ENCODE measurements at places on chromosomes 4 and X. TPM values are rescaled to one million over a fixed set of nuclear protein-coding genes. Genes with fewer than 3 reads are reported as not detected.

Gene GSPT2
- total RNA-seq = 9.3 TPM

Gene SAGE1
- total RNA-seq = not detected

Gene SPP1
- 0.29 TPM for total RNA-seq

Gene NSUN7
- not detected for total RNA-seq

Gene HELT
- total RNA-seq = not detected

Gene CENPVL1
- total RNA-seq = not detected

Gene FATE1
- not detected for total RNA-seq

Gene MTMR1
- 23.1 TPM for total RNA-seq

Gene UGT2B15
- total RNA-seq = not detected

Gene HTN3
- not detected for total RNA-seq

Gene DMRTC1
- not detected for total RNA-seq

Gene IL2RG
- not detected for total RNA-seq

Gene LRBA
- total RNA-seq = 45.0 TPM

Gene DCAF16
- total RNA-seq = 17.6 TPM

Gene IL9R
- total RNA-seq = not detected

Gene APBB2
- 19.6 TPM for total RNA-seq

Gene TMPRSS11B
- not detected for total RNA-seq

Gene ZBED1
- 43.3 TPM for total RNA-seq

Gene IGSF1
- not detected for total RNA-seq

Gene CT45A5
- not detected for total RNA-seq

Gene ADH1C
- total RNA-seq = 5.5 TPM

Gene FAM90A26
- not detected for total RNA-seq

Gene RASGEF1B
- total RNA-seq = under 0.01 TPM

Gene ETDA
- total RNA-seq = not detected

Gene CTSO
- 26.8 TPM for total RNA-seq

Gene SHOX
- total RNA-seq = not detected

Gene NUDT10
- 5.2 TPM for total RNA-seq

Gene RGN
- total RNA-seq = 5.2 TPM

Gene NHSL2
- 19.8 TPM for total RNA-seq

Gene FABP2
- not detected for total RNA-seq

Gene TAF9B
- 43.1 TPM for total RNA-seq

Gene ADAMTS3
- total RNA-seq = 5.1 TPM

Gene PGAM4
- total RNA-seq = not detected

Gene DGAT2L6
- total RNA-seq = not detected

Gene NDST4
- not detected for total RNA-seq

Gene BEX5
- total RNA-seq = not detected

Gene CDKL2
- 1.3 TPM for total RNA-seq

Gene KIAA1210
- not detected for total RNA-seq

Gene USP17L11
- total RNA-seq = not detected

Gene SUPT20HL2
- not detected for total RNA-seq

Gene GLRA3
- total RNA-seq = not detected

Gene CENPVL2
- total RNA-seq = not detected

Gene SSX4B
- total RNA-seq = not detected

Gene UGT2B17
- total RNA-seq = not detected

Gene BEX1
- total RNA-seq = 0.15 TPM

Data from smooth muscle cell of trachea (primary cell).